Activated CD8-positive, alpha-beta T cell treated with anti-CD3 and anti-CD28 coated beads for 36 hours (primary cell): ENCODE measurements at places on chromosomes 13 and 19.

DNA sequence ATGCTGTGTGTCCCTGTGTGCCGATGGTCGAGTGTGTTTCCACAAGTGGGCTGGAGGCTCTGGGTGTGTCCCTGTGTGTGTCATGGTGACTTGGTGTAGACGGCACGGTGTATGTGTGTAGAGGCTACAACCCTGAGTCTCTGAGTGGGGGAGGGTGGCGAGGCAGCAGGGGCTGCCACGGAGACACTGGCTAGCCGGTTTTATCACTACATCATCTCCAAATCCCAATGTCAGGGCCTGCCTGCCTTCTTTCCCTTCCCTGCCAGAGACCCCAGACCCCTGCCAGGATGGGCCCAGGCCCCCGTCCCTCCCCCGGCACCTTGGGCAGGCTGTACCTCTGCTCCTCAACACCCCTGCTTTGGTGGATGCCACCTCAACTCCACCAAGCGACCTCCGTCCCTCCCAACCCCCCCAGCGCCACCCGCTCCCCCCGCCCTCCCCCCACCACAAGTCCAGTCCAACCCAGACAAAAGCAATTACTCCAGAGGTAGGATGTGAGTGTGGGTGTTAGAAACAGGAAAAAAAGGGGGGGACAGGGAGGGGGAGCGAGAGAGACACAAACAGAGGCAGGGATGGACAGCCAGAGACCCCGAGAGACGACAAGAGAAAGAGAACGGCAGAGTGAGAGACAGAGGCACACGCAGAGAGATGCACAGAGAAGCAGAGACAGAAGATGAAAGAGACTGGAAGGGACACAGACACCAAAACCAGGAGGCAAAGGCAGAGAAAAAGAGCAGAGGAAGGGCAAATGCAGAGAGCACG is 21.6 kb upstream of the POU2F2 start:
- DNase-seq: no peak

DNA sequence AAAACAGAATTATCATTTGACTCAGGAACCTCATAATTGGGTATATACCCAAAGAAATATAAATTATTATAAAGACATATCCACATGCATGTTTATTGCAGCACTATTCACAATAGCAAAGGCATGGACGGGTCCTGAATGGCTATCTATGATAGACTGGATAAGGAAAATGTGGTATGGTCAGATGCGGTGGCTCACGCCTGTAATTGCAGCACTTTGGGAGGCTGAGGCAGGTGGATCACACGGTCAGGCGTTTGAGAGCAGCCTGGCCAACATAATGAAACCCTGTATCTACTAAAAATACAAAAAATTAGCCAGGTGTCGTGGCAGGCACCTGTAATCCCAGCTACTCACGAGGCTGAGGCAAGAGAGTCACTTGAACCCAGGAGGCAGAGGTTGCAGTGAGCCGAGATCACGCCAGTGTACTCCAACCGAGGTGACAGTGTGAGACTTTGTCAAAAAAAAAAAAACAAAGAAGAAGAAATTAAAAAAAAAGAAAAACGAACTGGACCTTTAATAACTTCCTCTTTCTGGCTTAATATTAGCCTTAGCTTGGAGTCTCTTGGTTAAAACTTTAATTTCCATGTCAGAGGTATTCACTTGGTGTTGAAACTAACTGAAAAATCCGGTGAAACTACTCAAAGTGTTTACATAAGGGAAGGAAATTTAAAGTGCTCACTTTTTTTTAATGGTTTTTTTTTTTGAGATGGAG is 104.4 kb downstream of the ZNF486 start:
- no peak for DNase-seq

GRCh38 chr19:55640577-55641425 is at the start of gene ZNF580:
ZNF580 (plus strand) TSS chr19:55641002; CDS start chr19:55642509, 1,507 bp downstream.
- peak; percentile 71 for DNase-seq

DNA sequence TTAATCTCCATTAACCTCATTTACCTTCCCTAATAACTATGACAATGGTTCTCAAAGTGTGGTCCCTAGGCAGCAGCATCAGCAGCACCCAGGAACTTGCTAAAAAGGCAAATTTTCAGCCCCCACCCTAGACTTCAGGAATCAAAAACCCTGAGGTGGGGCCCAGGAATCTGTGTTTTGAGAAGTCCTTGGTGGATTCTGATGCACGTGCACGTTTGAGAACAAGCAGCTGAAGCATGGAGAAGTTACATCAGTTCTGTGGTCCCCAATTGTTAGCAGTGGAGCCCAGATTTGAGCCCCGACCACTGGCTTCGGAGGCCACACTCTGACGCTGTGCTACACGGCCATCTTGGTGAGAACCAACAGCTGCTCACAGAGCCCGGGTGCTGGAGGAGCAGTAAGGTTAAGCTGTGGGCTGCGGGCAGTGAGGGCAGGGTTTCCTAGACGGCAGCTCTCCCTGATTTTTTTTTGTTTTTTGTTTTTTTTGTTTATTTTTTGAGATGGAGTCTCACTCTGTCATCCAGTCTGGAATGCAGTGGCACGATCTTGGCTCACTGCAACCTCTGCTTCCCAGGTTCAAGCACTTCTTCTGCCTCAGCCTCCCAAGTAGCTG is 14.0 kb upstream of the CD22 start:
- no peak for DNase-seq

DNA sequence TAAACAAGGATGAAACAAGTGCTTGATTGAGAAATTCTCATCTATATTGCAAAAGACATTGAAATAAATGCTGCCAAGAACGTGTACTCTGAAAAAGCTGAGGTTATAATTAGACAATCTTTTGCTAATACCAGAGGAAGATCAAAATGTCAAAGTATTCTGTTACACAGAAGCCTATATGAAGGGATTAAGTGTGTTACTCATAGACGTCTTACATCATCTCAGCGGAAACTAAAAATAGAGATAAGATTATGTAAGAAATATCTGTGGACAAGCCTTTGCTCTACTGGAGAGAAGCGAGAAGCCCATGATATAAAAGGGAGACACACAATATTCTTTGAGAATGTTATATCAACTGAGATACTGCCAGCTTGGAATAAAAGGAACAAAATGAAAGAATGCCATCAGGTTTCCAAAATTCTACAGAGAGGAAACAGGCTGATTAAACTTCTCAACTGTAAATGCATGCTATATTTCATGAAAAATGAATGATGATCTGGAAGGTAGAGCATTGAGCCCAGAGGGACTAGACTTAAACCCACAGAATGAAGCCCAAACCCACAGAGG is 699.0 kb downstream of the GPC5 start:
- DNase-seq: no peak
